ENCODE measurements at places on chromosomes 4 and X.

- DNase-seq: no peak
These were observed 71.8 kb downstream of the AFAP1 start for GRCh38 chr4:7867701-7868435.

- DNase-seq: no peak
These were observed 43.6 kb downstream of the UGT2A3 start for GRCh38 chr4:68907788-68908700.

DNA sequence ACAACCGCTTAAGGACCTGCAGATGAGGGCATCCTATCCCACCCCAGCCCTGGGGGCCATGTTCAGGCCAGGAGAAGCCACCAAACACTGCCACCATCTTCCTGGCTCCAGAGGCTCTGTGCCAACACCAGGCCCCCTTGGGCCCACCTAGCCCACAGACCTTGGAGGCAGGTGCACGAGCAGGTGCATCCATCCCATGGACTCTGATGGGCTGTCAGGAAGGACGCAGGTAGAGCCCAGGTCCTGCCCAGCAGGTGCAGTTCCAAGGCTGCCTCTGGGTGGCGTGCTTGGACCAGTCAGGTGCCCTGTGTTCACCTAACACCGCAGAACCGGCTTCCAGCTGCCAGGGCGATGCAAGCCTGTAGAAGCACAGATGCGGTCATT, 22.8 kb upstream of the PDE6B start:
- no peak for DNase-seq

GRCh38 chr4:168797738-168798375, 212.2 kb downstream of the CBR4 start:
- peak; percentile 82 for DNase-seq

- DNase-seq: no peak
These were observed 139.0 kb downstream of the ADAMTS3 start for GRCh38 chr4:72430050-72430449.

DNA sequence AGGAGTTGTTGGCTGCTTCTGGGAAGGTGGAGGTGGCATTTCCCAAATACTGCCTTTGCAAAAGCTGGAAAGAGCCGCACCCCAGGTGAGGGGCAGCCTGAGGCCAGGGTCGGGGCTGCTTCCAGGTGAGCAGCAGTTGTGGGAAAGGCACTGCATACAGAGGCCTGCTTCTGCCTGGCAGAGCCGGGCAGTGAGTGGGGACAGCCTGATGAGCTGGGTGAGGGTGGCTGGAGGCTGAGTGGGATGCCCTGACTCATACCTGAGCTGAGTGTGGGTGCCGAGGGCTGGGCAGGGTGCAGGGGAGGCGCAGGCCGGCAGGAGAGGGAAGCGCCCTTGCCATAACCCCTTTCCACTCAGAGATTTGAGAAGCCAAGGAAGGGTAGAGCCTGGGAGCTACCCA, 6.5 kb upstream of the PSAPL1 start:
- no peak for DNase-seq

DNA sequence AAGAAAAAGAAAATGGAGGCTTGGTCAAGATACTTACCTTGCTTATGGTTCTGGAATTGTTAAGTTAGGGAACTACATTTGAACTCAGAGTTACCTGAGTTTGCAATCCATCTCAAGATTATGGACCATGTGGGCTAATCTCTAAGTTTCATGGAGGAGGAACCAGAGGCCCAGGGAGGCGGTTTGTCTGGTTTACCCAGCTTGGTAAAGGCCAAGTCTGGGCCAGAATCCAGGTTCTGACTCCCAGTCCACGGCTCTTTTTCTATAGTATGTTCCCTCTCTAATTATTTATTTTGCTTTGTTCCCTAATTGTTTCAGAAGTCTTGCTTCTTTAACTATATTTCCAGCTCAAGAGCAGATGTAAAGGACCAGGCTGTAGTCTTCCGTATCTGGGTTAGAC, 168.1 kb downstream of the FRAS1 start:
- DNase-seq: no peak

DNA sequence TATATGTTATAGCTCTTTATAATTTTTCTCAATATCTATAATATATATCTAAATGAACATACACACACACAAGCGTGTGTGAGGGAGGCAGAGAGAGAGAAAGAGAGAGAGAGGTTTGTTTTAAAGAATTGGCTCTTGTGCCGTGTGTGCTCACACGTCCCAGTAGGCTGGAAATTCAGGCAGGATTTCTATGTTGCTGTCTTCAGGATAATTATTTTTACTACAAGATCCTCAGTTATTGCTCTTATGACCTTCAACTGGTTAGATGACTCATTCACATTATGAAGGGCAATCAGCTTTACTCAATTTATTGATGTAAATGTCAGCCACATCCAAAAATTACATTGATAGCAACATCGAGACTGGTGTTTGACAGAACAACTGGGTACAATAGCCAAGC, 1520.7 kb upstream of the PCDH7 start:
- DNase-seq: no peak

DNA sequence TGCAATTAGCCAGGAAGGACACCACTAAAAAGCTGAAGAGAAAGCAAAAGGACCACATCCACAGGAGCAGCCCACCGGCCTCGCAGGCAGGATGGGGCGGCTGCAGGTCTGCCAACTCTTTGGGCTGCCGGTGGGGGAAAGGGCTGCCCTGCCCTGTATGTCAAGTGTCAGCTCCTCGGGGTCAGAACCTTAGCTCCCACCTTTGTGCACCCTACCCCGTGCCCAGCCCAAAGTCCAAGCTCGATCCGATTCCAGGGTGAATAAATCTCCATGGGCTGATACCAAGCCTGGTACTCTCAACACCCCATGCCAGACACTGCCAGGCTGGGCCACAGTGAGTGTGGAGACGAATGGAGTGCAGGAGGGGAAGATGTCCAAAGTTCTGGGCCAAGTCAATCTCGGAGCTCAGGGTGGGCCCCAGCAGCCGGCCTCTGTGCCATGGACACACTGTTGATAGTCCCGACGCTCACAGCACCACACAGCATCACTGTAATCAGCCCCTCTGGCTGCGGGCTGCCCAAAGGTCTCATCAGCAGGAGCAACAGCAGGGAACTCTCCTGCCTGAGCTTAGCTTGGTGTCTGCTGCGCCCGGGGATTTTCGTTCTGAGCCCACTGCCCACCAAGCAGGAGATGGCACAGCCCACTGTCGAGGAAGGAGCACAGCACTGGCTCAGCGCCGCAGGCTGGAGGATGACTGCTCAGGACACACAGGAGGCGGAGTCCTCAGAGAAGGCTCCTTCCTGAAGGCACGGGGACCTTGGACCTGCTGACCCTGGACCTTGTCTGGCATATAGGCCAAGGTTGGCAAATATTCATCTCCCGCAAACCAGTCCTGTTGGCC, 84.4 kb downstream of the JAKMIP1 start:
- no peak for DNase-seq

GRCh38 chr4:152999346-153000075, 63.4 kb downstream of the FHDC1 start:
- no peak for DNase-seq

DNA sequence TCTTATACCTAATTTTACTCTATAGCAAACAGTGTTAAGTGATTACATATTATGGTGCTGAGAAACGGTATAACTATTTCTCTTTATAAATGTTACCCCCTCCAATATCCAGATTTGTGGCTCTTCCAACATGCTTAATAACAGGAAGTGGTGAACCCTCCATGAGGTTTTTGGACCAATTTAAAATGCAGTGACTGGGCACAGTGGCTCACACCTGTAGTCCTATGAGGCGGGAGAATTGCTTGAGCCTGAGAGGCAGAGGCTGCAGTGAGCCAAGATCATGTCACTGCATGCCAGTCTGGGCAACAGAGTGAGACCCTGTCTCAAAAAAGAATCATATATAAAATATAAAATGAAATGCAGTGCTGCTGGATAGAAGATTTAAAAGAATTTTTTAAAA, 137.3 kb downstream of the MGST2 start:
- no peak for DNase-seq

DNA sequence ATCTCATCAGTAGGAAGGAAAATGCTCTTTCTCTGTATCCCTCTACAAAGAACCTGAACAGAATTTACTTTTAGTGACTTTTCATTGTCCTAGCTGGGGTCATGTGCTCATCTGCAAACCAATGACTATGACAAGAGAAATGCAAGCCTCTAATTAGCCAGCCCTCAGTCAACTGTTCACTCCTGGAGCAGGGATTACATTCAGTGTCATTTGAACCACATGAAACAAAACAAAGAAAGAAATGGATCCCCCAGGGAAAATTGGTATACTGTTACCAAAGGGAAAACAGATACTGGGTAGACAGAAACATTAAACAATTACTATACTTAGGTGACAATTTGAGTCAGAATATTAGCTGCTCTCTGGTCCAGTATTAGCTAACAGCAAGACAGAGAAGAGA, 173.6 kb downstream of the RCHY1 start:
- no peak for DNase-seq

GRCh38 chrX:73455171-73455570, 8.3 kb downstream of the CDX4 start:
- no peak for DNase-seq

Data from SK-N-MC (cell line).